Stimulated activated CD4-positive, alpha-beta T cell treated with anti-CD3 and anti-CD28 coated beads, Interleukin-2, amount 100 ng/mL, for 24 hours (primary cell): ENCODE measurements at places on chromosomes 4 and X.

DNA sequence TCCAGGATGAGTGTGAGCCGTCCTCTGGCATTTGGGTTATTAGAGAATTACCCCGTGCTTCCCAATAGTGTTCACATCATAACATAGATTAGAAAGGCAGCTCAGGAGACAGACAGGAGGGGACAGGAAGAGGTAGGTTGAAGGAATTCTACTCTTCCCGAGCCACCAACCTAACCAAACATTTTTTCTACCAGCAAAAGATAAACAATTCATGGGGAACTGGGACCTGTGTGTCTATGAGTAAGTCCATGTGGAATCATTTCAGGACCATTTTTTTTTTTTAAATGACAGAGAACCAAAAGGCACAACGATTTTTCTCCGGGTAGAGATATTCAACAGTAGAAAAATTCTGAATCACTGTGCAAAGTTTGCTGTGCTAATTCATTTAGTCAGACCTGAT, 174.2 kb upstream of the ETNPPL start:
- DNase-seq, result no peak

- no peak for DNase-seq
Observed at GRCh38 chrX:21802054-21802670, 37.3 kb upstream of the MBTPS2 start.

DNA sequence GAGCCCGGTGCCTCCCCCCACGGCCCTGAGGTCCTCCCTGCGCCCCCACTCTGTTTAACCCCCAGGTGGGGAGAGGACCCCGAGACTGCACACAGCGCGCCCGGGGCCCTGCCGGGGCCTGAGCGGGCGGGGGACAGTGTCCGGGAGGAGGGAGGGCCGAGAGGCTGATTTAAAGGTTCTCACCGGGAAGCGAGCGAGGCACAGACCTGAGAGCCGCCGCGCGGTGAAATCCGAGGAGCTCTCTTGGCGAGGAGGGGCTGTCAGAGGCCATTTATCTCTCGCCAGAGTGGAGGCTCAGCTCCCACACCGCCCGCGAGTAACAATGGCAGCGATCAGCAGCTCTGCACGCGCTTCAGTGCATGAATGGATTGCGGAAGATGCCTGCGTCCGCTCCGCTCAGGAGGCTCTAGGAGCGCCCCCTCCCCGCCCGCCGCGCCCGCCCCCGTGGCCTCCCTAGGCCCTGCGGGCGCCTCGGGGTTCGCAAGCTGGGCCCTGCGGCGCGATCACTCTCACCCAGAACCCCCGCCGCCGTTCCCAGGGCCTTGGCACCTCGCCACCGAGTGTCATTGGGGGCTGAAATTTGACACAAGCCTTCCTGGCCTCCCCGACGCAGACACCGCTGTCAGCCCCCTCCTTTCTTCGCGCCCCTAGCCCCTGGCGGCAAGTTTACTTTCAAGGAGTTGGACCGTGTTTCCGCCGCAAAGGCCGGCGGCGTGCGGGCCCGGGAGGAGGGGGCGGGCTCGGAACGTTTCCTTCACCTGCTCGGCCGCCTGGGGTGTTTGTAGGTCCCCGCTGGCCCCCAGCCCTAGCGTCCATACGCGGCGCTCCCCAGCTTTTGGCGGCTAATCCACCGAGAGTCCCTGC, 48.7 kb upstream of the BCOR start:
- no peak for DNase-seq

DNA sequence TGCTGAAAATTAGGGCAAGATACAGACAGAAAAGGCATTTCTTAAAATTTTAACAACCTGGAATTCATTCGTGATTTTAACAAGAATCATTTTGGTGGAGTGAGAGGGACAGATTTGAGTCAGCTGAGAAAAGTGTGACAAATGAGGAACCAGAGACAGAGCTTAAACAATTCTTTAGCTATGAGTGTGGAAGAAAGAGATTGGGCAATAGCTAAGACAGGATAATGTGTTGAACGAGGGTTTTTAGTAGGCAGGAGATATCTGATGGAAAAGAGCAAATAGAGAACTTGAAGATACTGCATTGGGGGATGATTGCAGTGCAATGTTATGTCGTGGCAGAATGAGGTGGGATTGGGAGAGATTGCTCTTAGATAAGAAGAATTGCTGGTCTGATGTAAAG, 164.2 kb upstream of the SPRY1 start:
- DNase-seq, result no peak

DNA sequence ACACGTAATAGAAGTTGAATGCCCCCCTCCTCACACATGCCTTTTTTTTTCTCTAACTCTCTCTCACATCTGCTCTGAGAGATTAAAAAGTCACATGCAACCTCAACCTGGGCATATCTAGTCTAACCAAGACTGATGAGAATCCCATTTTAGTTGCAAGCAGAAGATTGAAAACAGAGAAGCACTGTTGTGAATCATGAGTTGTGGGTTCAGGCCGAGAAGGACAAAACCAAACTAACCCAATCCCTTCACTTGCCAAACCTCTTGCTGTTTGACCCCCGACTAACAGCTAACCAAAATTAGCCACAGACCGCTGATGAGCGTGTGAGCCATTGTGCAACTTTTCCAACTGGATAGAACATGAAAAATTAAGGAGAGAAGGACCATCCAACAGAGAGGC, 31.8 kb downstream of the CXCL1 start:
- no peak for DNase-seq

- DNase-seq, result no peak
Observed at GRCh38 chrX:87621697-87622096, 104.1 kb downstream of the KLHL4 start.

DNA sequence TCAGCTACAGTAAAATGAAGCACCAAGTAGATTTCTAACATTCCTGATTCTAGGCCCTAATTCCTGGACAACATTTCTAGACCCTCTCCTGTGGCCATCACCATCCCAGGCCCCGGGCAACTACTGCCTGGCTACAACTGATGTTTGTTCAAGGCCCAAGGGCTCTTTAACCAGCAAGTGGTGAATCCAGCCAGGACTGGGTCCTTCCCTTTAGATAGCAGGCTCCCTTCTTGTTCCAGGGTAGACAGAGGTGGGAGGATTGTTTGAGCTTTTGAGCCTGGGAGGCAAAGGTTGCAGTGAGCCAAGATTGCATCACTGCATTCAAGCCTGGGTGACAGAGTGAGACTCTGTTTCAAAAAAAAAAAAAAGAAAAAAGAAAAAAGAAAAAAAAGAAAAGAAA, 12.7 kb upstream of the AADAT start:
- DNase-seq, result no peak

DNA sequence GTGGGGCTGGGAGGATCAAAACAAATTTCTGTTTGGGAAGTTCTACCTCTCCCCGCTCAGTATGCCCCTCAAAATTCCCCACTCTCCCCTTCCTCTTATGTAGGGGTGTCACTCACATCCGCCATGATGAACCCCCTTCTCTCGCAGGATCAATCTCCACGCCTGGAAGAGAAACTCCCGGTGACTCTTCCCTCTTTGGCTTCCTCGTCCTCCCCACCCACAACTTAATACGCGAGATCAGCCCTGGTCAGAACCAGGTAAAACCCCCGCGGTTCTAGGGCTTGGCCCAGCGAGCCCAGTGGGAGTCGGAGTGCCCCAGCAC, 427 bp downstream of the LAMTOR3 start:
- no peak for DNase-seq

DNA sequence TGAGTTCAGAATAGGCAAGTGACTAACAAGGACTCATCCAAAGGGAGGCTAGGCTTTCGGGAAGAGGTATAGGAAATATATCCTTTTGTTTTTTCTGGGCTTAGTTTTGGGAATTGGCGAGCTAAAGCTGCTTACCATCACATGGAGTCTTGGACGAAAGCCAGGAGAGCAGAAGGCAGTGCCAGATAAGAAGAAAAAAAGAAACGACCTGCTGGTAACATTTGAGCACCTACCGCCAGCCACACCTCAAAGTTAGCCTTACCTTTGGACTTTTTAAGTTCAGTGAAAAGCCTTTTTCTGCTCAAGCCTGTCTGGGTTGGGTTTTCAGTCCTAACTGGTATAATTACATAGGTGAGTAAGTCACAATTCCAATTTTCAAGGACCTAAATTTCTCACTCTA, 85.1 kb upstream of the LCORL start:
- no peak for DNase-seq

DNA sequence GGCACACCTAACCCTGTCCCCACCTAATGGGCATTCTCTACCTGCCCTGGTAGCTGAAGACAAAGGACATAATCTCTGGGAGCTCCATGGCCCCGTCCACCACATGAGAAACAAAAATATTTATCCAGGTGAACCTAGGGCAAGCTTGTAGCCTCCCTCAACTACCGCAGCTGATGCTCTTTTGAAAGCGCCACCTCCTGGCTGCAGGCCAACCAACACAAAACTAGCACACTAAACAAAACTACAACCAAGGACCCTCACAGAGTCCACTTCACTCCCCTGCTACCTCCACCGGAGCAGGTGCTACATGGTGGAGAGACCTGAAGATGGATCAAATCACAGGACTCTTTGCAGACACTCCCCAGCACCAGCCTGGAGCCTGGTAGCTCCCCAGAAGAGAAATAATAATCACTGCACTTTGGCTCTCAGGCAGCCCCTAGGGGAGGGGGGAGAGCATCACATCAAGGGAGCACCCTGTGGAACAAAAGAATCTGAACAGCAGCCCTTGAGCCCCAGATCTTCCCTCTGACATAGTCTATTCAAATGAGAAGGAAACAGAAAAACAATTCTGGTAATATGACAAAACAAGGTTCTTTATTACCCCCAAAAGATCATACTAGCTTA, 111.3 kb upstream of the ATP8A1 start:
- no peak for DNase-seq

- no peak for DNase-seq
Observed at GRCh38 chr4:1039493-1040343, 28.3 kb downstream of the FGFRL1 start.

- no peak for DNase-seq
Observed at GRCh38 chrX:52424656-52425055, 55.8 kb downstream of the XAGE2 start.

DNA sequence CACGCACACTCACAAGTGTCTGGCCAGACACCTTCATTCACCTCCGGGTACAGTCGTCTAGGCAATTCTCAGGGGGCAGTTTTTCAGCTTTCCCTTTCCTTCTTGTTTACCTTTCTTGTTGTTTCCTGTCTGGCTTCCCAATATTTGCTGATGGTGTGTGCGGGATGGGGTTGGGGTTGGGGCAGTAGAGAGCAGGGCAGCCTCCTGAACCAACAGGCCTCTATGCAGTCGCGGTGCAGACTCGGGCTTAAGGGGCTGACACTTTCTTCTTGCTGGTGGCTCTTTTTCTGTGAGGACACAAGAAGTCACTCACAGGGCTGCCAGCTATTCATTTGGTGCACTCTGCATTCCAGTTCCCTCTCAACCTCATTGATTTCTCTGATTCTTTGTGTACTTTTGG, 56.4 kb downstream of the NBDY start:
- DNase-seq, result no peak

DNA sequence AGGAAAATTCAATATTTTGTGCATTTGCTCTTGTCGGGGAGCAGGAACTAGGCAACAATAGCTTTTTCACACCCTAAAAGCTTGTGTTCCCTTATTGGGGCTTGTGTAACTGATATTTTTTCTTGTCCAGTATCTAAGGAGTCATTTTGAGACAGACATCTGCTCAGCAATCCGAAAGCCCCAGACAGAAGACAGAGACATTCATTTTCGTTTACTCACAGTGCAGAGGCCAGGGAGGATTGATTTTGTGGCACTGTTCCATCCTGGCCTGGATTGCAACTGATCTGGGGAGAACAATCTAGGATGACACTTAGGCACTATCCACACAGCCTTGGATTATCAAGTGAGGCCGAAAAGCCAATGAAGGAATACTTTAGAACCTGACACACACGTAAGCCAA, 27.4 kb upstream of the PLAC1 start:
- DNase-seq, result no peak

GRCh38 chr4:6423575-6423974, 48.8 kb downstream of the PPP2R2C start:
- no peak for DNase-seq
